ENCODE measurements at places on chromosomes 3 and 15.

DNA sequence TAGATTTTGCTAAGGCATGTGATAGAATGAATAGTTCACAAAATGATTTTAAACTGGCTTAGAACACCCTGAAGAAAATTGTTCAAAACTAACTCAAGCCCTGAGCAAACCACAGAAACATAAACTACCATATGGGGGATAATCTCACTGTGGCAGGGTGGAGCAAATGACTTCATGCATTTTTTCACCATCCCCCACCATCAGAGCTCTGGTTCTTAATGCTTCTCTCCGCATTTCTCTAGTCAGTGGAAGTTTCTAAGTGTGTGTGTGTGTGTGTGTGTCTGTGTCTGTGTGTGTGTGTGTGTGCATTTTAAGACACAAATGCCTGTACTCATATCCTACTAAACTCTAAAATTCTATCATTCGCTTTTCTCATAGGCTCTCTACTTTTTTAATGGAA, 107.1 kb upstream of the PHLDB2 start:
- peak; percentile 81 for DNase-seq

- peak; percentile 58 for DNase-seq
Observed at GRCh38 chr15:73573572-73573971, 59.6 kb downstream of the NPTN start.

GRCh38 chr3:108548886-108549285, 38.5 kb upstream of the MYH15 start:
- no peak for DNase-seq

DNA sequence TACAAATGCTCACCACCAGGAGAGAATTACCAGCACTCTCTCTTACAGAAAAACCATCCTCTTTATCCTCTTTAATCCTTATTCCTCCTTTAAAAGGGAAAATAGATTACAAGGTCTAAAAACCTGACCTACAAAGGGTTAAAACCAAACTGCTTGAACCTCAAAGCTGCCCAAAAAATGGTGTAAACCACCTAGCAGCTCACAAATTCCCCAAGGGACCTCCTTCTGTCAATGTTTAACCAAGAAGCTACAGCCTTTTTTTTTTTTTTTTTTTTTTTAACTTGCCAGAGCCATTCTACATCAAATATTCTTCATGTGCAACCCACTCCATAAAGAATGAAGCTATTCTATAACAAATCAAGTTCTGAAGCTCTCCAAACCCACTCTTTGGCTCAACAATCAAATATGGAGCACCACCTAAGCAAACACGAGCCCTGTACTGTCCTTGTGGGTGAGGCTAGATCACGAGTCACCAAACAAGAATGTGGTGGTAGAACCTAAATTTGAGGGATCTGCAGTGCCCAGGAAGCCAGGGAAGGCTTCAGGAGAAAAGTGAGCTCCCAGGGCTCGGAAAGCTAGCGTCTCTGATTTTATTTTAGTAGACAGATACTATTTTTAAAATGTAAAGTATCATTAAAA, 20.1 kb downstream of the OSBPL10 start:
- no peak for DNase-seq

GRCh38 chr3:125965505-125965904, 3.5 kb upstream of the ROPN1B start:
- DNase-seq: no peak

- no peak for DNase-seq
Observed at GRCh38 chr3:8517487-8517886, 15.9 kb downstream of the LMCD1 start.

DNA sequence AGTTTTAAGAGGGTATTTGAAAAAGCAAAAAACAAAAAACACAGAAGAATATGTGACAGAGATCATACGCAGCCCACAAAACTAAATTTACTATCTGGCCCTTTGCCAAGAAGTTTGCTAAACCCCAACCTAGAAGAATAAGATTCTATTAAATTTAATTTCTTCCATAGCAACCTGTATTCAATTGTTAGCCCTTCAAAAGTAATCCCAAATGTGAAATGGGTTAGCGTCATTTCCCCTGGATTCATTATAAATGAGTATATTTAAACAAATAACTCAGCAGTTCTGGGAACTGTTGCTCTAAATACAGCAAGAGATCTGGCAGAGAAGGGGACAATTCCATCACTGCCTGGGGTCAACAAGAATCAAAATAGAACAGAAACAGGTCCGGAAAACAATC, 56.8 kb downstream of the CERS3 start:
- no peak for DNase-seq

- no peak for DNase-seq
Observed at GRCh38 chr3:191528589-191528988, 67.6 kb downstream of the PYDC2 start.

GRCh38 chr3:170961616-170962400, 53.4 kb upstream of the EIF5A2 start:
- DNase-seq: peak; percentile 66

DNA sequence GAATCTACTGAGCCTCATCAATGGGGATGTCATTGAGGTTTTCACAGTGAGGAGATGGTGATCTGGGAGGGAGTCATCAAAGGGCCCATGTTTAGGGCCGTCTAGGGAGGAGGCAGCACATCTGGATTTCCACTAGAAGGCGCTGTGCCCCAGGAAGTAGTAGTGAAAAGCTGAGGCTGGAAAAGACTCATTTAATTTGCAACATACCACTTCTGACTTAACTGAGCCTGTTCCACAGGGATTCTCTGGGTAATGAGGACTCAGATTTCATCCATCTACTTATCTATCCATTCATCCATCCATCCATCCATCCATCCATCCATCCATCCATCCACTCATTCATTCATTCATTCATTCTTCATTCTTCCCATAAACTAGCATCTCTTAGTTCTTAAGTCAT, 17.4 kb upstream of the SHF start:
- peak; percentile 83 for DNase-seq

GRCh38 chr15:74614744-74615507, 710 bp upstream of the CLK3 start:
- DNase-seq: peak; percentile 99

DNA sequence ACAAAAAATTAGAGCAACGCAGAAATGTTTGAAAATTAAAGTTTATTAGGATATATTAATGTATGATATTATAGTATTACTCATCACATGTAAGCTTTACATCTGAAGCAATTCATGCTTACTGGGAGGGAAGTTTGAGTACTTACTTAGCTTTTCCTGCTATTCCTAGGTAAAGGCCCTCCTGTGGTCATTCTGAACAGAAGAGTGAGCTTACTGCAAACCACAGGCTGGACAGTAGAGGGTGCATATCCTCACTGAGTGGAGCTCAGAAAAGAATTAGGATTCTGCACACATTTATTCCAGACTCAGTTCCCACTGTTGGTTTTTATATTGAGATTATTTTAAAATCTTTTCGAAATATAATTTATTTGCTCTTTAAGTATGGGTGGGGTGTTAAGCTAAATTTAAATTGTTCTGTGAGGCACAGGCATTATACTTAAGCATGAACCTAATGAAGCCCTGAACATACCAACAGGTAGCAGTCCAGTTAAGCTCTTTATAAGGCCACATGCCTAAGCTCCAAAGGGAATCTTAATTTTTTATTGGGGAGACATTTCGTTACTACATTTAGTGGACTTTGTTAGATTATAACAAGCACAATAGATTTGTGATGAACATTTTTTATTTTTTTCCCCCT, 10.2 kb downstream of the MRPS22 start:
- peak; percentile 70 for DNase-seq

DNA sequence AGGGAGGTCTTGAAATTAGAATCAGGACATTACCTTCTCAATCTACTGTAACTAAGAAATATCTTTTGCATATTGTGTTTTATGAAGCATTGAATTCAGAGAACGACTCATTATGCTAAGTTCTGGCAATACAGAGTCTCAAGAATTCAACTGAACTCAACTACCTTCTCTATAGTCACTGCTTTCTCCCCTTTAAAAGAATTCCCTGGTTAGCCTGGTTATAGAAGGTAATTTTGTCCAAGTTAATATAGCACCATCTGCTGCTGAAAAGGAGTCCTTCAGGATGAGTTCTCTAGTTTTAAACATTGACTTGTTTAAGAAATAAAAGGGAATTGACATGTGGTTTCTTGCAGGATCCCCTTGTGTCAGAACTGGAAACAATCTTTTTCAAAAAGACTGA, 60.2 kb downstream of the IL16 start:
- peak; percentile 78 for DNase-seq

- no peak for DNase-seq
Observed at GRCh38 chr3:123952844-123953520, 8.0 kb downstream of the CCDC14 start.

GRCh38 chr3:138691351-138691750, 82.8 kb downstream of the FAIM start:
- DNase-seq: no peak

Measured in osteoblast (primary cell).